GM12891 (cell line): ENCODE measurements at places on chromosomes 6 and 20.

DNA sequence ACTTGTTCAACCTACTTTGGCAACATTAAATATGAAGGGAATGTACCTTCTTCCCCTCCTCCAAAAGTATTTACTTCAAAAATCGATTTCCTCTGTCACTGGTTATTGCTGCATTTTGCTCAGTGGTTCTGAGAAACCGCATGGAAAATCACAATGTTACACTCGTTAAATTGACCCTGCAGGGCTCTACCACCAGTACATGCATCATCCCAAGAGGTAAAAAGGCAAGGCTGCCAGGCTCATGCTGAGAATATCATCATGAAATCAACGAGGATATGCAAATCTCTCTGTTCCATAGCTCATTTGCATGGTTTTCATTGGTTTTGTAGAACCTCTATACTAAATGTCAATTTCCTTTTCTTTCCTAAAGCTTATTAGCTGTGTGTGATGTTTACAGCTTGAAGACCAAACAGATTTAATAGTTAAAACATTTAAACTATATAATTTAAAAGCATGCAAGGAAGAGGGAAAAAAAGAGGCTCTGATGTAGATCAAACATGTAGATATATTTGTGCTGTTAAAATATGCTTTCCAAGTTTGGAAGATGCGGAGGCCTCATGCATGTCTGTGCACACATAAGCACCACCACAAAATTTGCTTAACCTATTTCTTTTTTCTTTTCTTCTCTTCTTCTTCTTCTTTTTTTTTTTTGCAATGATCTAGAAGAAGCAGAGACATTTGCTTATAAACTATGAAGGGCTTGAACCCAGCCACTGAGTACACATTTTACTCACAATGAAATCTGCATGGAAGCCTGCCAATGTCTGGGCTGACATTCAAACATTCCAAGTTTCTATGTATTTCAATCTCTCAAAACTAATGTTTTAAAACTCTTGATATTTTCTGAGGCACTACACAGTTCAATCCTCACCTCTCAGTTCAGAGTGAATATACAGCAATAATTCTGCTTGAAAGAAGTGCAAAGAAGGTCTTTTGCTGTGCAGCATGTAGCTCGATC lies 194.0 kb downstream of the GMPR start:
- no peak for DNase-seq

DNA sequence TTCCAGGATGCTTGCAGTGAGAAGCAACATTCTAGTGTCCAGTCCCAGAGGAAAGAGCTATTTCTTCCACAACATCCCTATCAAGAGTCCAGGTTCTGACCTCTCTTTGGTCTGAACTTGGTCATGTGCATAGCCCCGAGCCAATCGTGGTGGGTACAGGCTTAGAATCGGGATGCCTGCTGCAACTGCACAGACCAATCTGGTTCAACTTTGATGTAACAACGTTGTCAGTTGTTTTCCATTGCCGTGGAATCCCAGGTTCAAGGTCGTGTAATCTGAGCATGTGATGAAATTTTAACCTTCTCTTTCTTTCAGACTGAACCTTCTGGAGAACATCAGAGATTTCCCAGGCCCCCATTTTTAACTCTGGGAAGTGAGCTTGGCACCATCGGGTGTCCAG lies 130.5 kb downstream of the ANKRD60 start:
- no peak for DNase-seq

GRCh38 chr6:117495425-117495824 lies 13.0 kb downstream of the DCBLD1 start:
- DNase-seq: no peak

DNA sequence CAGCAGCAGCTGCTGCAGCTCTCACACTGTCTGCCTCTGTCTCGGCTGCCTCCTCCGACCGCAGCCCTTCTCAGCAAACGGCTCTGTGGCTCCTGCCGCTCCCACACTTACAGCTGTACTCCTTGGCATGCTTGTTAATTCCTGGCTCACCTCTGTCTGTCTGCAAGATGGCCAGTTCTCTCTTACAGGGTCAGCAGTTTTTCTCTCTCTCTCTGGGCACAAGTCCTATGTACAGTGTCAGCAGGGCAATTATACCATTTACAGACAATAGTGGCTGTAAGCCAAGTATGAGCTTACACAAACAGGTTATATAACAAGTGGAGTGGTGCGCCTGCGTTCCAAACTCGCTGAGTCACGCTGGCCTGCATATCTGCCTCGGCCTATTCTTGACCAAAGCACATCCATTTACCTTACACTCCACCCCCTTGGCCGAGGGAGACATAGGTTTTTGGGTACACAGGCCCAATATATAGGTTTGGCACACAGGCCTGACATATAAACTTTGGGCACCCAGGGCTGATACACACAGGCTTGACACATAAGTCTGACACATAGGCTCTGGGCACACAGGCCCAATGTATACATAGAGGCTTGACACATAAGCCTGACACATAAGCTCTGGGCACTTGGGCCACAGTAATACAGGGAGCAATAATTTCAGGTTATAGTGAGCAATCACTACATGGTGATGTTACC lies 4.4 kb downstream of the ZKSCAN3 start:
- DNase-seq: no peak

DNA sequence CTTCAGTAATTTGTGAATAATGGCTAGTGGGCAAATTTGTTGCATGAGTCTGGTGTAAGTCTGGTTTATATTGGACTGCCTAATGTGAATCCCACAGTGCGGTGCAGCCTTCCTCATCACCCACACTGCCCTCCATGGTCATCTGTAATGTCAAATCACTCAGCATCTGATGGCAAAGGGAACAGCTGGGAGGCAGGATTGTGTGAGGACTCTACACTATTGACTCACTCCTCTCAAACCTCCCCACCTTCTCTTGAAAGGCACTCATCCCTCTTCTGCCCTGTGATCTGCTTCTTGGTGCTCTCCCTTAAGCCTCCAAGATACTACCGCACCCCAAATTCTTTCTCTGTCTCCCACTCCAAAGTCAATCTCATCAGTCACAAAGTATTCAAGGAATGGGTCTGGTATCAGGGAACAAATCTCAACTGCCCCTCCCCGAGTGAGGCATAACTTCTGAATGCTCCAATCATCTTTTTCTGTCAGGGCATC lies 146.0 kb upstream of the BEND6 start:
- no peak for DNase-seq

DNA sequence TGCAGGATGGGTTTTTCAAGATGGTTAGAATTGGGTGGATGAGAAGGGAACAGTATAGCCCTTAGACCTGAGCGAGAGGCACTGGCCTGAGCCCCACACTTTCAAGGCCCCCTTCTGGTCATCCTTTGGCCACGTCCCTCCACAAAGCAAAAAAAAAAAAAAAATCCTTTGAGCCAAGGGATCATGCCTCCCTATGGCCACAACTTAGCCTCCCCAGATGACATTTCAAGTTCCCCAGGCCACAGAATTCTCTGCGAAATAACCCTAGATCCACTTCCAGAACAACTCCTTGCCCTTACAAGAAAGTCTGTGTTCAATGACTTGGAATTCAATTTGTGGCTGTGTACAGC lies 30.4 kb downstream of the ELOVL2 start:
- no peak for DNase-seq
